Activated T-cell treated with anti-CD3 and anti-CD28 coated beads for 4 hours (primary cell): ENCODE measurements at places on chromosomes 7 and 10.

GRCh38 chr7:11327633-11328032, 354.0 kb downstream of the PHF14 start:
- DNase-seq: no peak

DNA sequence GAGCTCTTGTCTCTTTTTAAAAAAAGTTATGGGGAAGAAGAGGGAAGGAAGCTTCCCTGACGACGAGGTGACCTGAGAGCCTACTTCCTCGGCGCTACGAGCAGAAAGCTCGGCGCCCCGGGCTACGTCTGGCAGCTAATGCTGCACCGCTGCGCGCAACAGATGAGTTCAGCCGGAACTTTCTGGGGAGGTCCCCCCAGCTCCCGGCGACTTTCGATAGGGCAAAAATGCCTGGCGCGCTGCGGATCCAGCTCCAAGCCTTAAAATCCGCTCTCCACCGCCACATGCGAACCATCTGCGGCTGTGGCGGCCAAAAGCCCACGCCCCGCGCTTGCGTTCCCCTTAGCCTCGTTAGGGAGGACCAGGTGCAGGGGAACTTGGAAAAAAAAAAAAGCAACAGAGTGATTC, 621 bp downstream of the P4HA1 start:
- peak; percentile 49 for DNase-seq

DNA sequence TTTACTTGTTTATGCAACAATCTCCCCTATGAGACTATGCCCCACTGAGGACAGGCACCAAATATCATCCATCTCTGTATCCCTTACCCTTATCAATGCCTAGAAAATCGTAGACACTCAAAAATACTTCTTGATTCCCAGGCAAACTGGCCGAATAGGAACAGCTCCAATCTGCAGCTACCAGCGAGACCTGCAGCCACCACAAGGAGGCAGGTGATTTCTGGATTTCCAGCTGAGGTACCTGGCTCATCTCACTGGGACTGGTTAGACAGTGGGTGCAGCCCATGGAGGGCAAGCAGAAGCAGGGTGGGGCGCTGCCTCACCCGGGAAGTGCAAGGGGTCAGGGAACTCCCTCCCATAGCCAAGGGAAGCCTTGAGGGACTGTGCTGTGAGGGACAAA, 10.8 kb upstream of the PPP1R3C start:
- DNase-seq: no peak

DNA sequence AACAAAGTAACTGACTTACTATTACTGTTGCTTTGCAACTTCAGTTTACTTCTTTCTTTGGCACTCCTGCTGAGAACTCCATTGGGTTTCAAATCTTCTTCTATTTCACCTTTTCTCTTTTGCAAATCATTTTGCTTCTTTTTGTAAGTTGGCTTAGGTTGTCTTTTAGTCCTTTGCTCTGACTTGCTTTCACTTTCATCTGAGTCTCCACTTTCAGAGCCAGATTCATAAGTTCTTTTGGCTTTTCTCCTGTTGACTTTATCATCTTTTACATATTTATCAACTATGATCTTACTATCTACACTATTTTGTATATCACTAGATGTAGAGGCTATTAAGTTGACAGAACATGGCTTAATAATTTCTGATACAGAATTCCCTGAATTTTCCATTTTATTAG, 73.4 kb downstream of the NRBF2 start:
- no peak for DNase-seq

GRCh38 chr10:59606551-59606961, 103.1 kb downstream of the SLC16A9 start:
- no peak for DNase-seq

- DNase-seq: no peak
These were observed 202.9 kb downstream of the TRIL start for GRCh38 chr7:28755255-28755654.

- no peak for DNase-seq
These were observed 17.7 kb upstream of the C10orf67 start for GRCh38 chr10:23362069-23362830.

- no peak for DNase-seq
These were observed 30.3 kb upstream of the NEBL start for GRCh38 chr10:20927456-20927855.

DNA sequence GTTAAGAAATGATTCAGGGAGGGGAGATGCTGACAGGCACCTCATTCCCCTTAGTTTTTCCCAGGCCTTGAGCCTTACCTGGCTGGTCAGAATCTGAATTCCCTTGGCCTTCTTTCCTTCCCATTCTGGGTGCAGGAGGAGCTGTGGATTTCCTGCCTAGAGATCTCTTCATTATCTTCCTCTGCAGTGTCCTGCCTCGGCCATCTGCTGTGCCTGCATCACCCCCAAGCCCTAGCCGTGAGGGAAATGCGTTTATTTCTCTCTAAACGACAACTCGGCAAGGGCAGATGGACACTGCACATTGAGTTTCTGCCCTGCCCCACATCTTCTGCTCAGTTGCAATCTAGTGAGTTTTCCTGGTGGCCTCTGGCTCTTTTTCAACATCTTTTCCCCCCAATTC, 26.7 kb downstream of the ZCWPW1 start:
- DNase-seq: no peak

- no peak for DNase-seq
These were observed 30.0 kb upstream of the SAMD9L start for GRCh38 chr7:93178213-93178612.

DNA sequence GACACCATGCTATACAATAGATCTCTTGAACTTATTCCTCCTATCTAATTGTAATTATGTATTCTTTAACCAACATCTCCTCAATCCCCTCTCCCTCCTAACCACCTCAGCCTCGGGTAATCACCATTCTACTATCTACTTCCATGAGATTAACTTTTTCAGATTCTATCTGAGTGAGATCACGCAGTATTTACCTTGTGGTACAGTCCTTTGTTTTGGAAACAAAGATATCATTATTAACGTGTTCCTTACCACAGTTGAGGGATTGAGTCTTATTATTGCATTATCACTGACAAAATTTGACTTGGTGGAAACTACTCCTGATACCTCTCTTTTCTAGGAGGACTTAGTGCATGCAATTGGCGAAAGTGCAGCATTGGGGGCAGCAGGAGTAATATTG, 26.0 kb upstream of the HYAL4 start:
- DNase-seq: no peak

- DNase-seq: no peak
These were observed 577 bp downstream of the PRSS37 start for GRCh38 chr7:141840708-141841107.

- DNase-seq: no peak
These were observed at the start of gene MAT1A for GRCh38 chr10:80289451-80290287. Gene MAT1A (minus strand): TSS chr10:80289658. CDS start chr10:80289423, 235 bp downstream.

DNA sequence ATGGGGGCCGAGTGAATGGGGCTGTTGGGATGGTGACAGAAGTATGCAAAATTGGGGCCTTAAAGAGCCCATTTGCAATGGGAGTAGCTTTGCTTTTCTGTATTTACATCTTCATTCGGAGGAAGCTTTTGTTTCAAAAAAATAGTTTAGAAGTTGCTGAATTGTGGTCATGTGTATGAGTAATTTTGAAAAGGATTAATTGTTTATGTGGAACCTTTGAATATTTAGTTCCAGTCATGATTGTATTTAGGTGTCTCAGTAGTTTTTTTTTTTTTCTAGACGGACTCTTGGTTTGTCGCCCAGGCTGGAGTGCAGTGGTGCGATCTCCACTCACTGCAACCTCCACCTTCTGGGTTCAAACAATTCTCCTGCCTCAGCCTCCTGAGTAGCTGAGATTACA, 37.2 kb downstream of the RBM33 start:
- no peak for DNase-seq

DNA sequence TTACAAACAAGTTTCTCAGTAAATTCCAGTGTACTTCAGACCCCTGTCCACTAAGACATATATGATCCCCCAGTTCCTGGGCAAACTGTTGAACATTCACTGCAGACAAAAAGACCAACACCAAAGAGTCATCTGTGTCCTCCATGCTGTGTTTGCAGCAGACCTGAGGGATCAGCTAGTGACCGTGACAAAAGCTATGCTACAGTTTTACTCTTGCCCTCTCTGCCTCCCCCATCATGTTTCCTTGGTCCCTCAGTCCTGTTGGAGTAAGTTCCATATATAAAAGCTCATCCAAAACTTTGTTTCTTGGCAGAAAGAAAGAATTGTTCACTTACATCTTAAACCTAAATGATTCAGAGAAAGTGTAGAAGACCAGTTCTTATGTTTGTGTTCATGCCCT, 56.1 kb downstream of the PODXL start:
- DNase-seq: no peak

DNA sequence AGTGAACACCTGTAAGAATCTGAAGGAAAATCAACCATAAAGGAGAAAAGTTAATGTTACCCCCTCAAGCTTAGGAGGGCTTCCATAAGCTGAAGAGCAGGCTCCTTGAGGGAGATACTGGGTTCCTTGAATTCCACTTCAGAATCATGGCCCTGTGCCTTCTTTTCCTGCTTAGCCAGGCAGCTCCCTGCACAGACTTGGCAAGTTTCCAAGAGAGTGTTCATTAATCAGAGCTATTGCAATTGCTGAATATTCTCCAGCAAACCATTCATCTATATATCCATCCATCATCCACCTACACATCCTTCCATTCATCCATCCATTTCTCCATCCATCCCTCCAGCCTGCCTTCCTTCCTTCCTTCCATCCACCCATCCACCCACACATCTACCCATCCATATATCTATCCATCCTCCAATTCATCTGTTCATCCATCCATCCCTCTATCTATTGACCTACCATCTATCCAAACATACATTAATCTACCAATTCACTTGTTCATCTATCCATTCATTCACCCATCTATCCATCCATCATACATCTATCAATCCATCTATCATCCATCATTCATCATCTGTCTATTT, 574.4 kb downstream of the PTPRN2 start:
- no peak for DNase-seq

- no peak for DNase-seq
These were observed 153.6 kb downstream of the PHF14 start for GRCh38 chr7:11127114-11127785.

- no peak for DNase-seq
These were observed 135.7 kb downstream of the AVL9 start for GRCh38 chr7:32631021-32631420.

- no peak for DNase-seq
These were observed 157.1 kb upstream of the SHH start for GRCh38 chr7:155969192-155969929.

GRCh38 chr7:143929224-143929920, 5.7 kb upstream of the OR2F2 start:
- no peak for DNase-seq

DNA sequence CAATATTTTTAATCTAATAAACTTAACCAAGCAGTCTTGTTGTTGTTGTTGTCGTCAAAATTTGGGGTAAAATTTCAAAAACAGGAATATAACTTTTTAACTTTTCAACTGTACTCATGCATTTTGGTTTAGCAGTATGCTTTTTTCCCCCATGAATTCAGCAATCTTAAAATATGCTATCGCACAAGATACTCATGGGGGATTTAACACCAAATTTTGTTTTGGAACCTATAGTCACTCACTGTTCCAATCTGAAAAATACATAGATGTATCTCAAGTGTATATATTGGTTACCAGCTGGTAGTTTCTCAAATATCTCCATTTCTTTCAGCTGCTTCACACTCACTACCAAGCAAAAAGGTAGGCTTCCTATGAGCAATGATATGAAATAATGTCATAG, 91.4 kb upstream of the PIK3CG start:
- no peak for DNase-seq

DNA sequence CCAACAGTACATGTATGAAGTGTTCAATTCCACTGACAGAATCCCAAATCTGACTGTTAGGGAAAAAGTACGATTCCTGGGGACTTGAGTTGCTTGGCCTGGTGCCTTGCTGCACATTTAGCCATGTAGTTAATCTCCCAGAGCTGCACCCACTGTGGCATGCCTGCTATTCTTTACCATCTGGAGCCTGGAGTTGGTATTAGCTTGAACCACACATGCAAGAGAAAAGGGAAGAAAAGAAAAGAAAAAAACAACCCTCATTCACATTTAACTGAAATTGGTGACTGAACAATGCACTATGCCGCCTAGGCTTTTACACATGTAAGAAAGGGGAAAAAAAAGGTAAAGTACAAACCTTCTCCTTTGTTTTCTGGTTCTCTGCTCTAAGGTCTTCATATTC, 26.1 kb downstream of the SHTN1 start:
- DNase-seq: no peak

GRCh38 chr7:80435521-80435920, 76.3 kb downstream of the GNAT3 start:
- DNase-seq: no peak

DNA sequence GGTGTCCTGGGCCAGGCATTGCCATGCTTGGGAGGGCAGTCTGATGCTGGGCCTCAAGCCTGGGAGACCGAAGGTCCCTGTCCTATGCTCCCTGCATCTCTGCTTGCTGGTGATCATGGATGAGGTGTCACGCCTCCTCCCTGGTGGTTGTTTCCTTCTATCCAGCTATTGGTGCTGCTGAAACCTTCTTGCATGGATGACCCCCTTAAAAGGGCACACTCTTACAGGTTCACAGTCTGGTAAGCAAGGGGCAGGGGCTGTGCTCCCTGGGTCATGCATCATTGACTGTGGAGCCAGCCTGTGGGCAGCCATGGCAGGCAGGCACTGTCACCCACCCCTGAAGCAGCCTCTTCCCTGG, 36.8 kb upstream of the SLC29A3 start:
- DNase-seq: no peak

DNA sequence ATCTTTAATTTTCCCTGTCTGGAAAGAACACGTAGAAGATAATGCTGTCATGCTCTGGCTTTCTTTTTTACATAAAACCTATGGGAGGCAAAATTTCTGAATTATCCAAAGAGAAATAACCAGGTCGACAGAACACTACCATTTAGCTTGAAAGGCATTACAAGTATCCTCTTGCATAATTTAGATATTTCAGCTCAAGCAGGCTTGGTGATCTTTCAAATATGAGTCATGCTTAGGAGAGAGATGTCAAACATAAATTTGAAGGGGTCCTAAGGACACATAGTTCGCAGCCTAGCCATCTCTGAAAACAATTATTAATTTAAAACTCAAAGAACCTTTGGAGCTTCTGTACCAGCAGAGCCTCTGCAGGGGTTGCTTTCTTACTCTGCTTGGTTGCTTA, 100.9 kb downstream of the FAS start:
- no peak for DNase-seq

- peak; percentile 9 for DNase-seq
These were observed 507 bp downstream of the STN1 start for GRCh38 chr10:103917302-103918052.

DNA sequence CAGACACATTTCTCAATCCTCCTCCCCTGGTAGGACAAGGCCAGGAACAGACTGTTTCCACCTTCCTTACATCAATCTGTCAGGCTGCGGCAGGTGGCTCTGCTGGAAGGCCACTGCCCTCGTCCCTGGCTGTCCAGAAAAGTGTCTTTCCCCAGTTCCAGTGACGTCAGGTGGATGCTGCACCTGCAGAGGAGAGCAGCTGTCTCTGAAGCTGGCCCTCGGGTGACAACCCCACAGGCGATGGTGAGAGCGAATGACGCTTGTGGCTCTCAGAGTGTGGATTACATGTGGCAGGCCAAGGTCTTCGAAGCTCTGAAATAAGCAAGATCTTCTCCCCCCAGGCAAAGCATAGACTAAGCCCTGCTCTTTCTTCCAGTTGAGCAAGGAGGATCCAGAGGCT, 146.9 kb upstream of the RET start:
- no peak for DNase-seq
